ENCODE measurements at places on chromosomes 1 and 21.

DNA sequence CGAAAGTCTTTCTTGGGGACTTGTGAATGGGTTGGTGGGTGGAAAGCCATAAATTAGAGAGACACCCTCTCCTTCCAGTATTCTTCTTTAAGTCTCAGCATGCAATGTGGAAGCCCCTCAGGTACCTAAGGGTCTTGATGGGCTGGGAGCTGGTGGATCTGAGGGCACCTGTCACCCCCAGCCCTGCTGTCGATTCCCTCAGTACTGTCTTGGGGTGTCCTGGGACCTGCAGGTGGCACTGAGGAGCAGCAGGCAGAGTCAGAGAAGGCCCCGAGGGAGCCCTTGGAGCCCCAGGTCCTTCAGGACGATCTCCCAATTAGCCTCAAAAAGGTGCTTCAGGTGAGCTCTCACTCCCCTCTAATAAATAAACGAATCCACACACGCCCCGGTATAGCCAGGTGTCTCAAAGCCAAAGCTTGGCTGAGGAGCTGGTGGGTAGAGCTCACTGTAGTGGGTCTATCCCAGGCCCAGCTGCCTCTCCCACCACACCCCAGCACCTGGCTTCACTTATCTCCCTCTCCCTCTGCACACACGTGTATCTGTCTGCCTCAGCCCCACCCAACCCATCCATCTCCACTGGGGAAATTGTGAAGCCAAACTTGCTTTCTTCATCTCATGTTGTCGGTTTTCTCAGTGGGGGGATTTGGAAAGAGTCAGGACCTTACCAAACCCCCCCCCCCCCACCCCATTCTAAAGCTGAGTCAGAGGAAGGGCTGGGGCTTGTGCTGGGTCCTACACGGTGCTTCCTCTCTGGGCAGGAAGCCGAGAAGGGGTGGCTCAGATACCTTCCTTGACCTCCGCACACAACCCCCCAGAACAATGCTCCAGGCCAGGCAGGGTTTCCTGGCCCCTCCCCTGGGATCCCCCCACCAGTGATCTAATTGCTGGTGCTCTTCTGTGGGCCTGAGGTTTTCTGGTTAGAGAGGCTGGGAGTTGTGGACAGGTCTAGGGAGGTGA is 1.6 kb downstream of the ADAM15 start:
- no peak for DNase-seq

DNA sequence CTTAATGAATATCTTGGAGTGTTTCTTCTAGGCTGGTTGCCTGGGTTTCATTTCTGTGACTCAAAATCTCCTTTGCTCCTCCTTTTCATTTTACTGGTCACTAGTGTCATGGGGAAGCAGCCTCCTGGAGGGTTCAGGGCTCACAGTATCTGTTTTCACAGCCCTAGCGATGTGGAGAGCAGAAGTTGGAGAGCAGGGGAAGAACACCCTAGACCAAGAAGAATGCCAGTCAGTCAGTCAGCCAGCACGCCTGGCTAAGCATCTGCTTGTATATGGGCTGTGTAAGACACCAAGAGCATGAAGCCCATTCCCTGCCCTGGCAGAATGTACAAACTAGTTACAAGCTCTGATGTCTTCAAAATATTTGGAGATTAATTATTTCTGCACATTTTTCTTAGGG is 7.9 kb downstream of the RXRG start:
- DNase-seq = no peak

DNA sequence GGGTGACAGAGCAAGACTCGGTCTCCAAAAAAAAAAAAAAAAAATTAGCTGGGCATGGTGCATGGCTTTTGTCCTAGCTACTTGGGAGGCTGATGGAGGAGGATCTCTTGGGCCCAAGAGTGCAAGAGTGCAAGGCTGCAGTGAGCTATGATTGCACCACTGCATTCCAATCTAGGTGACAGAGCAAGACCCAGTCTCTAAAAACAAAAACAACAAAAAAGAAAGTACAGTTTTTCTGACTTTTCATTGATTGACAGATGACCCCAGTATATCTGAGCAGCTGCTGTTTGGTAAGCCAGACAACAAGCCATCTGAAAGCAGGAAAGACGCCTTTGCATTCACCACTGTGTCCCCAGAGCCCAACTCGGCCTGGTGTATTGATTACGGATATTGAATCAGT is 10.9 kb upstream of the DPT start:
- DNase-seq = no peak

- DNase-seq = peak; percentile 10
Observed at GRCh38 chr1:119327094-119327449, 41.5 kb upstream of the HAO2 start.

- no peak for DNase-seq
Observed at GRCh38 chr1:171252482-171252881, 4.2 kb downstream of the FMO1 start.

DNA sequence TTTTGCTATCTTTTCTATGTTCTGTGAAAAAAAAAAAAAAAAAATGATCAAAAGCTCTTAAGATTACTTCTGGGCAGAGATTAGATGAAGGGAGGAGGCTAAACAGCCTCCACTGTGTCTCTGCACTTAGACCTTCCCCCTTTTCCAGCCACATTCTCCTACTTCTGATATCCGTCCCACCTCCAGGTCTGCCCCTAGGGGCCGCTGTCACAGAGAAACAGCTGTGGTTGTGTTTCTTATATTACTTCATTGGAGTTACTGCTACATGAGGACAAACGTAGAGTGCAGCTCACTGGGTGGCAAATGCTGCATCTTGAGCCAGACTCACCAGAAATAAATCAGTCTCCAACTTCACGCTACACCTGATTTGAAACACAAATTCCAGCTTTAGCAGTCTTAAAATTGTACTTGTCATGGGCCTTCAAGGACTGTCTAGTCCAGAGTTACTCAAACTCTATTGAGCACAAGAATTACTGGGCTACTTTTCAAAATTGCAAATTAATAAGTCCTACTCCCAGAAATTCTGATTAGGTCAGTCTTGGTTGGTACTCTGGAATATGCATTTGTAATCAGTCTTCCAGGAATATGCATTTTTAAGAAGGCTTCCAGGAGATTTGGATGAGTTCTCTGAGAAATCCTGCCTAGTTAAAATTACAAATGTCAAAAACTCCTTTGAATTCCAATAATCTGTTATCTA is 125.2 kb upstream of the PTBP2 start:
- no peak for DNase-seq

DNA sequence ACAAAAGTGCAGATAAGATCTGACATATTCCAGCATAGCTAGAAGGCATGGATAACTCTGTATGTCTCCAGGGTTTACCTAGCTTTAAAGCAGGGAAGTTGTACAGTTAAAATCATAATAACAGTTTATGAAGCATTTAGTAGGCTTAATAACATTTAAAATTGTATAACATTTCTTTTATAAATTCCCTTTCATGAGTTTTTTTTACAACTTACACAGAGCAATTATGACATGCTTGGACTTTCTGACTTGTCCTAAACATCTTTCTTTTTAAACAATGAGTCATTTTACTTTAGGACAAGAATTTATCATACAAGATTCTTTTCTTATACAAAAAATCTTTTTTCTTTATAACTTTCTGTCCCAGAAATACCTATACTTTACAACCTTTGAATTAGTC is 408.5 kb upstream of the NEGR1 start:
- DNase-seq = no peak

DNA sequence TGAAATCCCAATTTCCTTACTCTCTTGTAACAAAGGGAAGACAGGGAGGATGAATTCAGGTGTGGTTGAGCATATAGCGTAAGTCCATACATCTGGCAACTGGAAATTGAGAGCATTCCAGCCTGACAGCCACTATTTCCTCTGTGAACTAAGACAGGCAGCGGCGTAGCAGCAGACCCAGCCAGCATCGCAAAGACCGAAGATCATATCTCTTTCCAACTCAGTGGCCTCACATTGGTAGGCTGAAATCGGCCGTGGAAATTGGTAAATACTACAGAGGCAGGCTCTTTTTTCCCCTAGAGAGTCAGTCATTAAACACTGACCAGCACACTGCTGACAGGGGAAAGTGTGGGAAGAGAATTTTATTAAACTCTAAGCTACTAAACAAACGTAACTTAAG is 43.4 kb downstream of the TARBP1 start:
- DNase-seq = no peak

- DNase-seq = no peak
Observed at GRCh38 chr1:110513511-110513910, 5.5 kb downstream of the KCNA10 start.

GRCh38 chr1:18482721-18483425 is 2.1 kb downstream of the KLHDC7A start:
- no peak for DNase-seq

- DNase-seq = no peak
Observed at GRCh38 chr1:51222809-51223208, 13.3 kb upstream of the RNF11 start.

DNA sequence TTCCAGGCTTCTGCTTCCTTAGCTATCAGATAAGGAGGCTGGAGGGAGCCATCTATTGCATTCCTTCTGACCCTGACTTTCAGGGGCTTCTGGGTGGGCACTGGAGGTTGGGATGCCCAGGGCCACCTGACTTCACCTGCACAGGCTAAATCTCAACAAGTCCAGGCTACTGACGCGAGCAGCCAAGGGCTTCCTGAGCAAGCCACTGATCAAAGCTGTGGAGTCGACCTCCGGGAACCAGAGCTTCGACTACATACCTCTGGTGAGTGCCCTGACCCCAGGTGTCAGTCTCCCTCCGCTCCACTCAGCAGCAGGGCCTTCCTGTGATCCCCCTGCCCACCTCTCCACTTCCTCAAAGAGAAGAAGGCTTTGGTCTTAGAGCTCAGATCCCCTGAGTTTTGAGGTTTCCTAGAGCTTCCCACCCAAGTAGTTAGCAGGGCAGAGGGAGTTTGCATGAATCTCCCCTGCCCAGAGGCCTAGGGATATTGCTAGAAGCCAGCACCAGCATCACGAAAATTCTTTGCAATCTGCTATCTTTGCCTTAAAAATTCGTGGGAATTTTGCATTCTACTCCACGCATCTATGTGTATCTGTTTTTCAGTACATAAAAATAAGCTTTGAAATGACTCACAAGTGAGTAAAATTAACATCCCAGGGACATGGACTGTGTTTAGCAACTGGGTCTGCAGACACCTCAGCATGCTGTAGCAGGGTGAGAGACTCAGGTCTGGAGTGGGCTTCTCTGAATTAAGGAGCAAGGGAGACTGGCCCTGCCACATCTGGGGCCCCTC is 61.4 kb downstream of the VWA5B1 start:
- no peak for DNase-seq

GRCh38 chr1:86507935-86508582 is 38.8 kb upstream of the CLCA4 start:
- peak; percentile 30 for DNase-seq

- no peak for DNase-seq
Observed at GRCh38 chr1:109396871-109397580, 692 bp downstream of the SORT1 start.

DNA sequence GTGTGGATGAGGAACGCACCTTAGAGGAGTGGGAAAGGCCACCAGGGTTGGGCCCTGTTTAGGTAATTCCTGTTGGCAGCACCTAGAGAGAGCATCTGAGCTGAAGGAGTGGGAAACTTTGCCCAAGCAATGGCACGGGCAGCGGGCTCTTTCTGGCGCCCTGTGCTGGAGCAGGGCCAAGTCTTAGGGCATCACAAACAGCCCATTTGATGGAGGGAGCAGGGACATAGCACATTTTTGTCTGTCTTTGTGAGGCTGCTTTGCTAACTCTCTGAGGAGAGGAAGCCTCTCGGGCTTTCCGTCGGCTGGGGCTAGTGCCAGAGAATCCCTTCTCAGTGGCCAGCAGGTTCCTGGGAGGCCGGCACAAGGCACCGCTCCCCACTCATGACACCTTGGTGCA is 22.5 kb upstream of the CNTN2 start:
- DNase-seq = no peak

- DNase-seq = peak; percentile 50
Observed at GRCh38 chr1:24830680-24831272, 85.5 kb downstream of the CLIC4 start.

GRCh38 chr1:208772891-208773290 is 528.7 kb upstream of the PLXNA2 start:
- no peak for DNase-seq

- DNase-seq = no peak
Observed at GRCh38 chr1:39436842-39437241, 54.6 kb upstream of the BMP8A start.

- no peak for DNase-seq
Observed at GRCh38 chr1:197066719-197067456, at the start of gene F13B. F13B (minus strand) TSS chr1:197067260; CDS start chr1:197067223, 37 bp downstream.

GRCh38 chr1:226973371-226973897 is 33.3 kb downstream of the COQ8A start:
- DNase-seq = no peak

DNA sequence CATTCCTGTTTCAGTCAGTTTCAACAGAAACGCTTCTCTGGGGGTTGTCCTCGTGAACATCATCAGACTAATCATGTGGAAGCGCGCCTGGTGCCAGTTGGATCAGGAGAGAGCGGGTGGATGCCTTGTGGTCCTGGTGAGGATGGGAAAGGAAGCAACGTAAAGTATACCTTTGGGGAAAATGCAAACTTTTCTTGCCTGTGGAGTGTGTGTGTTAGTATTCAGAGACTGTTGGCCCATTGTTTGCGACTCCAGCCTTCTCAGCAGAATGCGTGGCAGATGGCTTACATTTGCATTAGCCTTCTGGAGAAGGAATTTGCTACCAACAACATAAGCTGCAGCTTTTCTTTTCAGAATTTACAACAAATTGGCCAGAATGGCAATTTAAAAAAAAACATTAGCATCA is 173.9 kb downstream of the RWDD3 start:
- DNase-seq = no peak

GRCh38 chr1:86537928-86538695 is 8.8 kb upstream of the CLCA4 start:
- DNase-seq = no peak

DNA sequence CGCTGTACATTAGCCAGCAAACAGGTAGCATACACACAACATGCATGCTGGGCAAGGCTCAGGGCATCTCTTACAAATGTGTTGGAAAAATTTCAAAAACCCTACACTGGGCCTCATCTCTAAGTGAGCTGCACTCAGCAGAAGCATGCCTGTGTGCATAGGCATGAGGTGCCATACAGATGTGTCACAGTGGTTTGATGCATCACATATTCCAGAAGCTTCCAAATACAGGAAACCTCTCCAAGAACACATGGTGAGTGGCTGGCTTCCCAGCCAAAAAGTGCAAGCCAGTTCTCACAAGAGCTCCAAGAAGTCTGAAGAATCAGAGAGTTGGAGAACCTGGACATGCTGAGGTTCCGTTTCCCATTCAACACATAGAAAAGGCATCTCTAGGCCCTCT is 58.3 kb downstream of the CD46 start:
- DNase-seq = no peak

GRCh38 chr1:193979219-193979618 is 792.8 kb upstream of the B3GALT2 start:
- no peak for DNase-seq

DNA sequence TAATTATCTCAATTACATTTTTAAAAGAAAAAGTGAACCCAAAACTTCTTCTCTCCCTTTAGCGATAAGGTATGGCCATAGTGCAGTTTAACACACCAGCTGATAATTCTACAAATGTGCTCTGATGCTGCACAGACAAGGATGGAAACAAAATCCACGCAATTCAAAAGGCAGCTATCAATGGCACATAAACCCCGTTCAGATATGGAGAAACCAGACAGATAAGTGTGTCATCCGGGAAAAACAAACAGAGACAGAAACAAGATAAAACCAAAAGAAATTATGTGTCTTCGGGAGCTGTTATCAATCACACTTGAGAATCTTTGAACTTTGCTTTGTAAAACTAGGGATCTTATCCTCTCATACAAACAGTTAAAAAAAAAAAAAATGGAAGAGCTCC is 73.6 kb downstream of the SIPA1L2 start:
- no peak for DNase-seq

Data from naive thymus-derived CD4-positive, alpha-beta T cell (primary cell).